Suppressor macrophage treated with lipopolysaccharide for 1 hour (primary cell): ENCODE measurements at places on chromosomes 6 and 20.

DNA sequence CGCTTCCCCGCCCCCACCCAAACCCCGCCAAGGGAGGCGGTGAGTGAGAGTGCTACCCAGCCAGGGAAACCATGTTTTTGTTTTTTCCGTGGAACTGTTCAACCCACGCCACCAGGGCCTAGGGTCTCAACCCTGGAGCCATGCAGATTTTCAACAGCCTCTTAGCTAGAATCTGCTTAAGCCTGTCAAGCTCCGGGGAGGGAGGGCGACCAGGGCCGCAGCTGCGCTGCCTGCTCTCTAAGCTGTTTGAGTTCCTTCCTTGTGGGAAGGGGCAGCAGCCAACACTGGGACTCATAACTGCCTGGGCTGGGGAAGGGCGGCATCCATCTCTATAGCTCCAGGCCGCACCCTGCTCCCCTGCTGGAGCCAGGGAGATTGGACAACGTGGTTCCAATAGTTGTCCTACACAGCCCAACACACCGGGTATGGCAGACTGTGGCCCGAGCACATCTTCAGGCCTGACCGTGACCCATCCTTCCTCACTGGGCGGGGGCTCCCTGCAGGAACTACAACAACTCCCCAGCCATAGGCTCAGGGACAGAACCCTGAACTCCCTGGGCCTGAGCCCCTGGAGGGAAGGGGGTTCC lies 1065.7 kb upstream of the MANEA start:
- no peak for DNase-seq

DNA sequence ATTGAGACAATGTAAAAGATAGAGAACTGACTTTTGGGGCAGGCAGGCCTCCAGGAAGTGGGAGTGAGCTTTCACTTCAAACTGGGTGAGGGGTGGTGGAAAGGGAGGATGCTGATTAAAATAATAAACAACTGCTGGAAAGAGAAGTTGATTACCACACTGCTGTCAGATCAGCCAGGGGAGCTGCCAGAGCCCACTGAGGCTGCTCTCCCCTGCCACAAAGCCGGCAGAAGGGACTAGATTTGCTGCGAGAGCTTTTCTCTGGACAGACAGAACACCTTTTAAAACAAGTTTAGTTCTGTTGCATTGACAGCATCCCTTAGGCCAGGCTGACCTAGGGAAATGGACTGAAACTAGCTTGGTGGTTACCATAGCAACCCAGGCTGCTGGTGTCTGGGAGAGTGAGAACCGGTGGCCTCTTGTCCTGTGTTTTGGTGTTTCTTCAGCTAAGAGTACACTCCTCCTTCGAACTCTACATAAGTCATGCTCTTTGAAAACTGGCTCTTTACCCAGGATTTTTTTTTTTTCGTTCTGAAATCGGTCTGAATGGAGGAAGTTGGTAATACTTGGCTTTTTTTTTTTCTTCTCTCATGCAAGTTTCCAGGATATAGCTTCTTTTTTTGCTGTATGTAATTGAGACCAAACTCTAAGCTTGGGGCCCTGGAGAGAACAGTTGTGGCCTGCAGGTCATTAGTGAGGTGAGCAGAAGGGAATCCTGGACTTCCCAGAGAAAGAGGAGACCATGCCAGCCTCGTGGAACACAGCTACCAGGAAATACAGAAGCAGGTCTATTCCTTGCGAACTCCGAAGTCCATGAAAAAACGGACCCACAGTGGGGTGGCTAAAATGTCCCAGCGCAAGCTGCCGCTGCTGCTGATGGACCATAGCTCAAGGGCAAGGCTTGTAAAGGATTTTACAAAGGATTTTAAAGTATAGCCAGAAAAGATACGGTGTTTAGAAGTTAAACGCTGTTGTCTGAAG lies 374.4 kb downstream of the UTRN start:
- DNase-seq = peak; percentile 55

DNA sequence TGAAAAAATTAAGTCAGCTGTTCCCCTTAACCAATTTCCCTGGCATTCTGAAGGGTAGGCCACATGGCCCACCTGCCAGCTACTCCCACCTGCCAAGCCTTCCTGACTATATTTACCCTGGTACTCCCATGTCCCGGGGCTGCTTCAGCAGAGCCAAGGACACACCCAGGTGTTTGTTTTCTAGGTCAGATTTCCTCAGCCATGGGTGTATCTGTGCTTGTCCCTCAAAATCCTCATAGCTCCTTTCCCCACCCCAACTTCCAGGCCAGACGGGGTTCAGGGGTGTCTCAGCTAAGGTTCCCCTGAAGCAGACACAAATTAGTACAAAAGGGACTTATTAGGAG lies 139.4 kb upstream of the CDYL start:
- no peak for DNase-seq

DNA sequence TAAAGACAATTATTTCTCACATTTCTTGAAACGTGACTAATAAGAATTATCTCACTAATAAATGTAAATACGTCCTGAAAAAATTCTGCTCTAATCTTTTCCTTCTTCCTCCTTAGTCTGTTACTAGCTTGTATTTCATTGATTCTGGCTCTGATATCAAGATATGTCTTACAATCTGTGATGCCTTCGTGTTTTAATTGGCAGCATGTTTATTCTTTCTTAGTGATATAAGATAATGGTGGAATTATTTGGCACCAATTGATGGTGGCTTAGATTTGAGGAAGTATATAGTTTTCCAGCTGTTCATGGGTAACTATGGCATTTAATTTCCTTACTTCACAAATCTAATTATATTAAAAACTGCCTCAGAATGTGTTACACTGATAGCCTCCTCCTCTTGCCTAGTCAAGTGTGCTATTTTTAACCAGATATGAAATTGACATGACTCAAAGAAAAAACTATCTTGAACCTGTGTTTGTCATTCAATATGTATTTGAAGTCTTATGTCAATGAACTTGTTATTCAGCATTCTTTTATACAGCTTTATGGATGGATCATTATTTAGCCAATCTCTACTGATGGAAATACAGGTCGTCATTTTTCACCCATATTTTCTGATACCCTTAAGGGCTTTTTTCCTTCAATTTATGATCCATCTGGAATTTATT lies 5.3 kb downstream of the CCNC start:
- no peak for DNase-seq

GRCh38 chr20:37293301-37293943 lies 4.0 kb downstream of the MANBAL start:
- DNase-seq = no peak

DNA sequence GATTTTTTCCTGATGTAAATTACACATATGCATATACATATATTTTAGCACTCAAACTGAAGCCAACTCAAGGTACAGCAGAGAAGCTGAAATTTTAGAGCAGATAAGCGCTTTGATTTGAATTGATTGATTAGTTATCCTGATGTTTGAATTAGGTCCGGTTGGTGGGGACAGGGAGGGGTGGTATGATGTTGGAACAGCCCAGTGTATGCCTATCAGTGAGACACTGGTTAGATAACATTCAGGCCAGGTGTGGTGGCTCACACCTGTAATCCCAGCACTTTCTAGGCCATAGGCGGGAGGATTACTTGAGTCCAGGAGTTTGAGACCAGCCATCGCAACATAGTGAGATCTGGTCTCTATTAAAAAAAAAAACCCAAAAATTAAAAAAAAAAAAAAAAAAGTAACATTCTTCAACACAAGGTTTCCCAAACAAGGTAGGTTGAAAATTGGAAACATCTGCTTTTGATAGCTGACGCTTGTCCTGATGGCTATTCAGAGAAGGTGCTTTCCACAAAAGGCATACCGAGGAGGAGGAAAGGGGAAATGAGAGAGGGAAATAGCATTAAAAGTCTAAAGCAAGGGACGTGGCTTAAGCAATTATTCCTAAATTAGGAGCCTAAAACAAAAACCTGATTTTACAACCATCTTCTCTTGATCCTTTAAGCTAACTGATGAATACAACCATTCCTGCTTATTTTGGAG lies 288.4 kb upstream of the JARID2 start:
- peak; percentile 82 for DNase-seq

DNA sequence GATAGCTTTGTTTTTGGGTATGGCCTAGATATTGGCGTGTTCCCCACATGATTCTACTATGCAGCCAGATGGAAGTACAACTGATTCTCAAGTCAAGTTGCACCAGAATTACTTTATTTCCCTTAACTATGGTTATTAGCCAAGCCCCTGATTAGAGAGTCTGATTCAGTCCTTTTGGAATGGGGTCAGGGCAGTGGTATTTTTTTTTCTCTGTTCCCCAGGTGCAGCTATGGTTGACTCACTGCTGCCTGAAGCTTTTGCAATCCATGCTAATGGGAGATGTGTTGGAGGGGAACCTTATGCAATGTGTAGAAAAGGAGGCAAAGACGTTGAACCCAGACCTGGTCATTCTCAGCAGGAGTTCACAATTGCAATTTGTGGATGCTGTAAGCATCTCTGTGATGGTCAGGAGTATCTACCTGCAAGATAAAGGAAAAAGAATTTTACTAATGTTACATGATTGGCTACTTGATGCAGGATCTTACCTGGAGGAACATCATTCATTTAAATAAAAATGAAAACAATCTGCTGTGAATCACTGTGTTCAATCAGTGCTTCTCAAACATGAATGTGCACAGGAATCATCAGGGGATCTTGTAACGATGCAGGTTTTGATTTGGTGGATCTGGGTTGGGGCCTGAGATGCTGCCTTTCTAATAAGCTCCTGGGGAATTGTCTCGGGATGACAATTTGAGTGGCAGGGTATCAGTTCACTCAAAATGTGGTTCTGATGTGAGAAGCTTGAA lies 49.4 kb downstream of the PFDN4 start:
- DNase-seq = no peak
